ENCODE measurements at places on chromosomes 6 and 20.

- DNase-seq: no peak
These were observed 349.2 kb downstream of the MAFB start for GRCh38 chr20:40339661-40340449.

DNA sequence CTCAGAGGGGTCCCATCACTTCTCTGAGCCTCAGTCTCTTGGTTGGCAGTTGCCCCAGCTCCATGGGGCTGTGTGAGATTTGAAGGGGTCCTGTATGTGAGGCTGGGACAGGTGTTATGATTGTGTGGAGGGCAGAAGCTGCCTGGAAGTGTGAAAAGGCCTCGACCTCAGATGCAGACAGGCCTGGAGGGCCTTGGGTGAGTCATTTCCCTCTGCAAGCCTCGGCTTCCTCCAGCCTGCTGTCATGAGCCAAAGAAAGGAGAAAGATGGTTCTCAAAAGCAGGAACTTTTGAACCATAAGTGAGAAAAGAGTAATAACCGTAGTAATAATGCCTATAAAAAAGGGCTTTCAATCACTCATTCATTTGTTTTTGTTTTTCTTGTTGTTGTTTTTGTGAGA is 37.5 kb downstream of the SNAI1 start:
- no peak for DNase-seq

DNA sequence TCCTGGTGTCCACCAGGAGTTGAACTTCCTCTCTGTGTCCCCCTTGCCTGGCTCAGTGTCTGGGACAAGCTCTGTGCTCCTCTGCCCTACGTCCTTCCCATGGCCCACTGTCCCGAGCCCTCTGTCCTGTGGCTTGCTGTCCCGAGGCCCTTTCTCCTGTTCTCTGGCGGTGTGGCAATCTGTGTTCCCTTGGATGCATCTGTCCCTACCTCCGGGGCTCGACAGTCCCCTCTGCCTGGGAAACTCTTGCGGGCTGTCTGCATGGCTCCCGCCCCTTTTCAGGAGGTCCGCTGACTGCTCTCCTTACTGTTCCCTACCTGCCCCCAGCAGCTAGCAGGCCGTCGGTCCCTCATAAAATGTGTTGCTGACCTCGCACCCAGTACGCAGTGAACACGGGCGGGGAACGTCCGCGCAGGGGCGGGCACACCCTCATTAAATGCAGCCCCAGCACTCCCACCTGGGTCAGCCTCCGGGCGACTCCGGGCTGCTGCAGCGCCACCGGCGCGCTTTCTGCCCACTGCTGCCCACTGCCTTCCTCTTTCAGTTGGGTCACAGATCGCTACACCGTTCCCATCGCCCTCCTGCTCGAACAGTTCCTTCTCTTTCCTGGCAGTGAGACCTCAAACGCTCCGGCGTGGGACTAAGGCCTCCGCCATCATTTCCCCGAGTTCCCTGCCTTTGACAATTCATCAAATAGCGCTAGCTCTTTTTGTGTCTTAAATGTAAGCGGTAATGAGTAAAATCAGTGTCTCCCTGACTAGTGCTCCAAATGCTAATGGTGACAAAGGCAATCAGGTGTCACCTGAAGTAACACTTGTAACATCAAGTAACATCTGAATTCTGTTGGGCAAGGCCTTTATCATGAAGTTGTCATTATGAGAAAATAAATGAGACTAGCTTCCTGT is 60.5 kb downstream of the RSPH3 start:
- DNase-seq: no peak

DNA sequence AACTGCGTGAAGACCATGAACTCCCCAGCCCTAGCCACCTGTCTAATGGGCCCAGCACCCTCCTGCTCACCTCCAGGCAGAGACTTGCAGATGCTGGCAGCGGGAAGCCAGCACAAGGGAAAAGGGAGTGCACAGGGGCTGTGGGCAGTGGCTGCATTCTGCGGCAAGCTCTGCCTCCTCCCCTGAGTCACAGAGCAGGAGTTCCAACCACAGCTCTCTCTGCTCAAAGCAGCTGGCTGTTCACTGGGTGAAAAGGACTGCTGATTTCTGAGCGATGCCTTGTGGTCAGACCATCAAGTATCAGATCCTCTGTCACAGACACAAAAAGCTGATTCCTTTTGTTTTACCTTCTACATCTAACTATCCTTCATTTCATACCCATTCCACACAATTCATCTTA is 10.5 kb downstream of the NKX2-2 start:
- no peak for DNase-seq

DNA sequence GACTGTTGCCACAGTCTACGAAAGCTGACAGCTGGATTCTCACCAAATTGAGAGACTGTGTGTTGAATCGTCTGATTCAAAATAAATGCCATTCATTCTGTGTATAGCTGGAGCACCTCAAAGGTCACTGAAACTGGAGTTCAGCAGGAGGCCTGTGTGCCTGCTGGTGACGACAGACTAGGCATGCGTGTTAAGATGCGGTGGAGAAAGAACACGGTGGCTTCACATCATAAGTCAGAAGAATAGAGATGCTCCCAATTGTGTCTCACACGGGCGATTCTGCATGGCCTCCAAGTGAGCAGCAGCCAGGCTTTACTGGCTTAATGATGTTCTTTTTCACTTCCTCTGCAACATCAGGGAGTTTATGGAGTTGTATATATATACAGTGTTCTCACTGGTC is 32.3 kb downstream of the SNHG17 start:
- no peak for DNase-seq

DNA sequence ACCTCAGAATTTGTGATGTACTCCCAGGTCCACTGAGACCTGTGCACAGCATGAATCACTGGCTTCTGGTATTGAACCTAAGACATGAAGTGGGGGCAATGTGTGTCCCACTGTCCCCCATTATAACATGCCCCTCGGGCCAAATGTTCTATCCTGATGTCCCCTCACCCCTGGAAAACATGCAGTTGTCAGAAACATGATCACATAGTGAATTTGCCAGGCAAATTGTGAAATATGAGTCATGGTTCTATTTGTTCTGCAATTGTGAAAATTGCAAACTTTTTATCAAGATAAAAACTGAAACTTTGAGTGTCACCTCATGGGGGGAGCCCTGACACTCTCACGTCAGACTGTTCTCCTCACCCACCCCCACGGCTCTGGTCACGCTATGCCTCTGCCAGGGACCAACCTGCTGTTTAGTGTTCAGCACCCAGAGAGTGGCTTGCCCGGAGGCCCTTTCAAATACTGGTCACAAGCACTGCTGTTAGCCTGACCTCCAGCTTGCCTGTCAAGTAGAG is 305.3 kb downstream of the CLIC5 start:
- DNase-seq: no peak

DNA sequence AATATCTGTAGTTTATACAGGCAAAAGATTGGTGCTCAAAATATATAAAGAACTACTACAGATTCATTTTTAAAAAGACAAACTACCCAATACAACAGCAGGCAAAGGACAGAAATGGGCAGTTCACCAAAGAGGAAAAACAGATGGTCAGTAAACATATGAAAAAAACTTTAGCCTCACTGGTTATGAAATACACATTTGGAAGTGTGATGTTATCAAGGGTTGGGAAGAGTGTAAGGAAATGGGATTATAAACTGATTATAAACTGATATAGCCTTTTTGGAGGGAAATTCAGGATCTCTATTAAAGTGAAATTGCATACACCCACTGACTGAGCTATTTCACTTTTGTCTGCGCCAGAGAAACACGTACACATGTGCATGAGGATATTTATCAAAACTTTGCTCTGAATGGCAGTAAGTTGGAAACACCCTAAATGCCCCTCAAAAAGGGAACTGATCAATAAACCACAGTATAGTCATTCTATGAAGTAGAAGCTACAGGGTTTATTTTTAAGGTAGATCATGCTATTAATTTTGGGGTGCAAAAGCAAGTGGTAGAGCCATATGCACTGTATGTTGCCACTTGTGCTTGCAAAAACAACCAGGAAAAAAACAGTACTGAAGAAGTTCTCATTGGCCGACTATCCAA is 32.2 kb upstream of the ARFGEF2 start:
- no peak for DNase-seq

DNA sequence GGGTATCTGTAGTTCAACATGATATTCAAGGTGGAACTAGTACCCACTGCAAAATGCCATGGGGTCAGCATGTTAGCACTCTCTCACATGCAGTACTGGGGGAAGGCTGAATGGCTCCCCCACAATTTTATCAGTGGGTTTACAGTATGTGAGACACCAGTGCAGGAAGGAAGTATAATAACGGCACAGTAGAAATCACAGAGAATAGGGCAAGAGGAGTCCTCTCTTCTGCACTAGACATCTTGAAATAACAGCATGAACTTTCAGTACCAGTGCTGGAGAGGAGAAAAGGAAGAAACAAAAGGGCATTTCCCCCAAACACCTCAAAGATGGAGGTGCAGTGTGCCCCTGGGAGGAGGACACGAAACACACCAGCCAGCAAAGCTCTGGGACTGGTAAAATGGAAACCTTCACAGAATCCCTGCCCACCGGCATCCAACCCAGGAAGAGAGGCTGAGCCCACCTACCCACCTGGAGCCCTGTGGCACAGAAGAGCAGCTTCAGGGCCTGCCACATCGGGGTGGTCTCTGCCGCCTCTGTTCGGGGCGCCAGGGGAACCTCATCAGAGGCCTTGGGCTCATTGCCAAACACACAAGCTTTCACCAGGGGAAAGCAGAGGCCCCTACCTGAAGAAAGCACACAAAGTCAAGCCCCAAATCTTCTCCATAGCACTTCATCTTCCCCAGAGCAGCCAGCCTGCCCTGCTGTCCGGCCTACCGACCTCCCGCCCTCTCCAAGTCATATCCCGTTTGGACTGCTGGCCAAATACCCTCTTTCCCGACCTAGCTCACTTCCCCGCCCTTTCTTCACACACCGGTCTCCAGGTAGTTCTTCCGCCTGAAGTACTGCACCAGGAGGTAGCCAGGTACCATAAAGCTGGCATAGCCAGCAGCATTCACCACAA is 1.2 kb downstream of the SLC35B2 start:
- DNase-seq: no peak

- DNase-seq: no peak
These were observed 72.7 kb upstream of the AKAP12 start for GRCh38 chr6:151167034-151167433.

DNA sequence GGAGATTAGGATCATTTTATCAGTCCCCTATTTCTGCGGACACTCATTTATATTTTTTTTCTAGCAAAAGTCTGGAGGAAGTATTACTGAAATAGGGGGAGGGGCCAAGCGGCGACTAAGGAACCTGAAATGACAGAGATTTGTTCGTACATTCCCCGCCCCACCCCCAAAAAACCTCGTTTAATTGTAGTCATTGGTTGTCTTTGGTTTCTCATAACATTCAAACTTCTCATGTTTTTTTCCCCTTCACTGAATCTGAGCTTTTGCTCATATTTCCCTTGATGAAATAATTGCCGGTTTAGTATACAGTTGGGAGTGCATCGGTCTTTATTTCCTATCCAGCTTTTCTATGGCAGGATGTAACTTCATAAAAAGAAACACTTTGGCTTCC is 768 bp upstream of the FYN start:
- DNase-seq: no peak

DNA sequence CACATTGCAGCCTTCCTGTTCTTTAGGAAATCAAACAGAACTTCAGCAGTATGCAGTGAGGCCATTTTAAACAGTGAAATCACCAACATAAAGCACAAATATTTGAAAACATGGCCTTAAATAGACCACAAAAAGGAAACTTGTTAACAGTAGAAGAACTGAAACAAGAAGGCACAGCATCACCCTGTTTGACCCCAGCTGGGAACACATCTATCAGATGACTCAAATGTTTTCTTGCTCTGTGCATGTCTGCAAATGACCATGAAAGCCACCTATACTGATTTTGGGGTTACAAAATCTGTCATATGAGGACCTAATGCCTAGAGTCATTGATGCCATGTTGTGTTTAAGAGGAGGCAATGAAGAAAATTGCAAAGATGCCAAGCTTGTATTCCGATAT is 123.8 kb upstream of the ADGRF1 start:
- no peak for DNase-seq

DNA sequence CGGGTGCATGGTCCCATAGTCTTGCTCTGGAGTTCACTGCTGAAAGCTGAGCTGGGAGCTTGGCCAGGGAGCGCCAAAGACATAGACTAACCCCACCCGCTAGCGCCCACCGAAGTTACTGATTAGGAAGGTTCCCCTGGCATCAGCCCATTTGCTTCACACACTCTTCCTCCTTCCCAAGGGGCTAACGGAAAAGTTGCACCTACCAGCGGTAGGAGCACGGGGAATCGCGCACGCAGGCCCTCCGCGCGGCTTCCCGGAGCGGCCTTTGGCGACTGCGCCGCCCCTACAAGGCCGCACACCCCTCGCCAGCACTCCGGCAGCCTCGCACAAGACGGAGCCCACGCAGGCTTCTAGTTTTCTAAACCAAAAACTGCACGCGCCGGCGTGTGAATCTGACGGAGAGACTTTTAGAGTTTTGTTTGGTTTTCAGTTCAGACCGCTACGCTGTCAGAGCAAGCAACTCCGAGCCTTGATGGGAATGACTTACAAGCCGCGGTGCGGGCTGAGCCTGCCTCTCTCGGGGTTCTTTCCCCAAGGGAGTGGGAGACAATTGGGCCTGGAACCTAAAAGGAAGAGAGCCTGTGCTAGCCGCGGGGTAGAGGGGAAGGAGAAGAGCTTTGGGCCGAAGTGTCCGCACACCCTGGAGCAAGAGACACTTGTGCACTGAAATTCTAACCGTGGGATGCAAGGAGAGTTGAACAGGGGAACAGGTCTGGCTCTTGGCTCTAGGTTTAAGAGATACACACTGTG is 891 bp upstream of the POU3F2 start:
- no peak for DNase-seq

GRCh38 chr6:91865889-91866288 is 1279.0 kb upstream of the MAP3K7 start:
- no peak for DNase-seq

GRCh38 chr6:3301506-3301905 is 42.8 kb downstream of the PSMG4 start:
- no peak for DNase-seq

All from RWPE2 (cell line).